ENCODE measurements at places on chromosomes 12 and 14. TPM values are rescaled to one million over a fixed set of nuclear protein-coding genes. Genes with fewer than 3 reads are reported as not detected.

CCDC196 gene
- total RNA-seq = not detected

SIRT4 gene
- 0.76 TPM for total RNA-seq

TBX5 gene
- total RNA-seq = not detected

BICDL1 gene
- not detected for total RNA-seq

NKX2-1 gene
- not detected for total RNA-seq

SSTR1 gene
- 0.33 TPM for total RNA-seq

GMFB gene
- 84.7 TPM for total RNA-seq

NT5DC3 gene
- 4.9 TPM for total RNA-seq

MYF6 gene
- not detected for total RNA-seq

All from vein endothelial cell (primary cell).